ENCODE measurements at places on chromosomes 13 and 19. TPM values are rescaled to one million over a fixed set of nuclear protein-coding genes. Genes with fewer than 3 reads are reported as not detected.

The IGFL1 gene
- total RNA-seq: not detected

The THSD1 gene
- total RNA-seq: 9.9 TPM

The NCAN gene
- total RNA-seq: not detected

GRCh38 chr19:18481505-18482222 is 40.2 kb downstream of the ELL start:
- H3K4me3 ChIP-seq: no peak overlapping the region
- H3K27ac ChIP-seq: no peak overlapping the region
- H3K4me1 ChIP-seq: peaks cover 25% of the 10 kb centered on the region
- no peak for DNase-seq

The RDH8 gene
- not detected for total RNA-seq

- no peaks in the 10 kb centered on the region for H3K27me3 ChIP-seq
- H3K4me3 ChIP-seq: no peak overlapping the region
- no peak overlapping the region for H3K27ac ChIP-seq
- peaks cover 19% of the 10 kb centered on the region for H3K4me1 ChIP-seq
- no peak for DNase-seq
Observed at GRCh38 chr13:75137911-75138571, 343.9 kb downstream of the TBC1D4 start.

- H3K27me3 ChIP-seq: no peaks in the 10 kb centered on the region
- no peaks in the 10 kb centered on the region for H3K4me1 ChIP-seq
- no peak overlapping the region for H3K27ac ChIP-seq
- DNase-seq: peak; percentile 6
- H3K36me3 ChIP-seq: no peaks in the 10 kb centered on the region
Observed at GRCh38 chr13:102195566-102196462, 206.0 kb downstream of the FGF14 start.

The PNMA8B gene
- 0.04 TPM for total RNA-seq

The HRC gene
- 2.1 TPM for total RNA-seq

GRCh38 chr19:55058781-55059610 is 4.0 kb downstream of the RDH13 start:
- H3K27me3 ChIP-seq: no peaks in the 10 kb centered on the region
- H3K4me3 ChIP-seq: no peak overlapping the region
- H3K4me1 ChIP-seq: no peaks in the 10 kb centered on the region

DNA sequence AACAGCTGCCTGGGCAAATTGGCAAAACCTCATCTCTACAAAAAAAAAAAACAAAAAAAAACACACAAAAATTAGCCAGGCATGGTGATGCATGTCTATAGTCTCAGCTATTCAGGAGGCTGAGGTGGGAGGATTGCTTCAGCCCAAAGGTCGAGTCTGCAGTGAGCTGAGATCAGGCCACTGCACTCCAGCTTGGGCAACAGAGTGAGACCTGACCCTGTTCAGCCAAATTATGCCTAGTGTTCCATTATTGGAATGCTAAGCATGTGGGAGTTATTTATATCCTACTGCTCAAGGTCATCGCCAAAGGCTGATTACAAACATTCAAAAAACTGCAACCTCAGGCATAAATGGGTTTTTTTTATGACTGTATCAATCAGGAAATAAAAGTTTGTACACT is 1251.0 kb upstream of the PCDH9 start:
- no peak overlapping the region for H3K4me3 ChIP-seq
- no peaks in the 10 kb centered on the region for H3K27me3 ChIP-seq
- H3K4me1 ChIP-seq: peaks cover 15% of the 10 kb centered on the region
- H3K27ac ChIP-seq: peak overlapping the region; percentile 11
- H3K36me3 ChIP-seq: no peaks in the 10 kb centered on the region

The SLC25A41 gene
- 0.14 TPM for total RNA-seq

The KLF2 gene
- total RNA-seq: 4.1 TPM

The AKAP8L gene
- total RNA-seq: 86.0 TPM

All from SJCRH30 (cell line).